ENCODE measurements at places on chromosomes 3 and 15.
A peak's percentile ranks its signal among the peaks of the same experiment; 100 is the strongest.

DNA sequence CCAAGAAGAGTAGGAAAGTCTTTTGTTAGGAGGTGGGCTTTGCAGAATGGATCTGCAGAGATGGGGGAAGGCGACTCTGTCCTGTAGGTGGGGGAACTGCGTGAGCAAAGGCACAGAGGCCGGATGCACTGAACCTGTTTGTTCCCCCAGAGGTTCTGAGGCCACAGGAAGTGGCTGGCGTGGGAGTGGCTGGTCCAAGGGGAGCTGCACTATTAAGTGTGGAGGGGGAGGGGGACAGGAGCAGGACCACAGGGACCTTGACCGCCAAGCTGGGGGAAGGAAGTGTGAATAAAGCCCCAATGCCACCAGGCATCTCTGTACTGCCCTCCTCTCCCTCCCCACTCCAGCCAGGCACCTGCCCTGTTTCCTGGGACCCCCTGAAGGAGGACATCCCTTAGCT is 51.8 kb downstream of the CYP11A1 start:
- DNase-seq, result peak; percentile 17

GRCh38 chr3:13185737-13186434 is 112.7 kb upstream of the IQSEC1 start:
- no peak for DNase-seq

DNA sequence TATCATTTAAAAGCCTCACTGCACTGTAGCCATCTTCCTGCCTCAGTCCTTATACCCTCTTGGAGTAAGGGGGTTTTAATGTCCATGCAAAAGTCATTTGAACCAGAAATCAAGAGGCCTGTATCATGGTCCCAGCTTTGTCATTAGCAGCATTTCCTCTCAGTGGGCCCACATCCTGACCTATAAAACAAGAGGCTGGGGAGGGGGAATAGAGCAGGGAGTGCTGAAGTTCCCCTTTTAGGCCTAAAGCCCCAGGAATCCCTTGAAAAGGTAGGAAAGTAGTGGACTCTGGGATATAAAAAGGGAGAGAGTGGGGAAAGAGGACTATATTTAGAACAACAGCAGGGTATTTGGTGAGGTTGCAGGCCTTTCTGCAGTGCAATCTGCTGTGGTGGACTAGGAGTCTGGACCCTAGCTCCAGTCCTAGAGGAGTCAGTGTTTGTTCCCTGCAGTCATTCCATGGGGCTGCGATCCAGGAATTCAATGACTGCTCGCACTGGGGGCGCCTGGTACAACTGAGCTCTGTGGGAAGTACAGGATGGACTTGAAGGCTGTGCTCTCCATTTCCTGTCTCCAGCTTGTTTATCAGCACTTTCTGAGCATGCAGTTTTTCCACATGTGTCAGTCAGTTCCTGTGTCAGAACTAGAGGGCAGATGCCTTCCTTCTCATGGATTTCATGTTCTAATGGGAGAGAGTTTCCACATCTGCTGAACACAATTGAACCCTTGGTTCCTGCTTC is 46.8 kb downstream of the PDHB start:
- peak; percentile 4 for DNase-seq

DNA sequence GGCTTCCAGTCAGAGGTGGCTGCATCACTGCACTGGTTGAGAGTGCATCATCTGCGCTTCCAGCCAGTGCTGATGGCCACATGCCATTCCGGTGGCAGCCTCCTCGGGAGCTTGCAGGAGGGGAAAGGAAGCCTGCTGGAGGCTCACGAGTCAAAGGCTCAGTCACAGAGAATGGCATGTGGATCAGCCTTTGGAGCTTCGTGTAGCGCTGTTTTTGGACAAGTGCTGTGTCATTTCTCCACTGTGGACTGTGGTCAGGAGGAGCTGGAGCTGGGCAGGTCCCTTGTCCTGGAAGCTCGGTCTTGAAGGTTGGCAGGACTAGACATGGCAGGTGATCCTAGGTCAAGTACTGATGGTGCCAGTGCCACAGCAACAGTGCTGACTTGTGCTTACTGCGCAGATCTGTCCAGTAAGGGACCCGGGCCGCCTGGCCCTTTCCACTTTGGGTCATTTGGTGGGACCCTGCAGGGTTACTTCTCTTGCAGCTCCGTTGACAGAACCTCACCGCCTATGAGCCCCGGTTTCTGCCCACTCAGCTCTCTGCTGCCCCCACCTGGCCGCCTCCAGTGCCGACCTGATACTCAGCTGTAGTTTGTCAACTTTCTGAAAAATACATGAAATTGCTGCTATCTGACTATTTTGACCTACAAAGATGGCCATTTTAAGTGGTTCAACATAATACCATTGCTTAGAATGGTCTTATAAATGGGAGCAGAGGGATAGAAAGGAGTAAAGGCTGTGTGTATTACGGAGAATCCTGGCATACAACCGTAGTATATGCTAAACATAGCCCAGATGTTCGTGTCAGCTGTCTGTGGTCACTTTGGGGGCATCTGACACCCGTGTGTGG is 27.6 kb upstream of the TRPM1 start:
- peak; percentile 63 for DNase-seq

GRCh38 chr3:354432-354831 is 157.9 kb downstream of the CHL1 start:
- DNase-seq, result peak; percentile 44

DNA sequence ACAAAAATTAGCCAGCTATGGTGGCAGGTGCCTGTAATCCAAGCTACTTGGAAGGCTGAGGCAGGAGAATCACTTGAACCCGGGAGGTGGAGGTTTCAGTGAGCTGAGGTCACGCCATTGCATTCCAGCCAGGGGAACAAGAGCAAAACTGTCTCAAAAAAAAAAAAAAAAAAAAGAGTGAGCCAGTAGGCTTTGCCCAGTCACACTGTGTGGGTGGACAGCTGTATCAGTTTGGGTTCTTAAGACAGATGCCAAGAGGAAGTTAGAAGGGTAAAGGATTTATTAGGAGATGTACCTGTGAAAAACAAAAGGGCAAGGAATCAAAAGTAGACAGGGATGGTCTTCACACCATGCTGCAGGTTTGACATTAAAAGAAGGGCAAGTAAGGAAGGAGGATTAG is 86.1 kb upstream of the CGNL1 start:
- DNase-seq, result no peak

DNA sequence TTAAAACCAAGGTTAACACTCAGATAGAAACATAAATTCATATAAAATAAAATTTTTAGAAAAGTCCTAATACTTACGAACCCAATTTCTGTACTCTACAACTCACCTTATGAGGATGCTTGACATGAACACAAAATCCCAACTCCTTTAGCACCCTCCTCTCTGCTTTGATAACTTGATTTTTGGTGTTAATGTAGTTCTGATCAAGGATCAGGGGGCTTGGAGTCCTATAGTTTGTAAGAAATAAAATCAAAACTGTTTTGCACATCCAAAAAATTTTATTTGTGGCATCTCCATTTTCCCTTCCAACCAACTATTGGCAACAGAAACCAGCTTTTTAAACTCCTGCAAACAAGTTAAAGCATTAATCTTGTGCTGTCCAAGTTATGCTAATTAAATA is 7.0 kb downstream of the CCNL1 start:
- DNase-seq, result no peak

- DNase-seq, result peak; percentile 67
These were observed 292.4 kb upstream of the NR2F2 start for GRCh38 chr15:96038131-96038530.

- DNase-seq, result no peak
These were observed 453.2 kb upstream of the CDIN1 start for GRCh38 chr15:36126194-36126593.

DNA sequence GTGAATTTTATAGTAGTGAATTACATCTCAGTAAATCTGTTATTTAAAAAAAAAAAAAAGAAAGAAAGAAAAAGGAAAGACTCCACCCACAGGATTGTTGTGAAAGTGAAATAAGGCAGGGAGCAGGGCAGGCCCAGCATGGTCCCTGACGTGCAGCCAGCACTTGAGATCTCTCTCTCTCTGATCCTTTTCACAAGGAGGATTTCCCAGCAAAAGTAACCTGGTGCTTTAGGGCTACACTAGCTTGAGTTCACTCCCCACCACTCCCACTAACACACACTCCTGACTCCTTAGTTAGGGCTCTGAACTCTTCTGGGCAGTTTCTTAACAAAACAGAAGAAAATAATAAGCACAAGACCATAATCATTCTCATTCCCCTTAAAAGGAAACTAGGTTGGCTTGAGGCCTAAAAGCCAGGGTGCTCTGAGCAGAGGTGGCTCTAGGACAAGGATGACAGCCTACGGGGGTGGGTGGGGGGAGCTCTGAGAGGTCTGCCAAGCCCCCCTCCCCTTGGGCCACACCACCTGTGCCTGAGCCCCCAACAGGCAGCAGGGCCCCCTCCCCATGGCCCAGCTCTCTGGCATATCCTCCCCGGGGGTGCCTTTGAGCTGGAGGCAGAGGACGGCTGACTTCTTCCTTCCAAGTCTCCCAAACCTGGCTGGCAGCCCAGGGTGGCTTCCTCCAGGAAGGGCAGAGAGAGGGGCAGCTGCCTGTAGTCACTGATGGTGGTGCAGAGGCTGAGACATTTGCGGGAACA is 856 bp downstream of the TMEM40 start:
- DNase-seq, result no peak

DNA sequence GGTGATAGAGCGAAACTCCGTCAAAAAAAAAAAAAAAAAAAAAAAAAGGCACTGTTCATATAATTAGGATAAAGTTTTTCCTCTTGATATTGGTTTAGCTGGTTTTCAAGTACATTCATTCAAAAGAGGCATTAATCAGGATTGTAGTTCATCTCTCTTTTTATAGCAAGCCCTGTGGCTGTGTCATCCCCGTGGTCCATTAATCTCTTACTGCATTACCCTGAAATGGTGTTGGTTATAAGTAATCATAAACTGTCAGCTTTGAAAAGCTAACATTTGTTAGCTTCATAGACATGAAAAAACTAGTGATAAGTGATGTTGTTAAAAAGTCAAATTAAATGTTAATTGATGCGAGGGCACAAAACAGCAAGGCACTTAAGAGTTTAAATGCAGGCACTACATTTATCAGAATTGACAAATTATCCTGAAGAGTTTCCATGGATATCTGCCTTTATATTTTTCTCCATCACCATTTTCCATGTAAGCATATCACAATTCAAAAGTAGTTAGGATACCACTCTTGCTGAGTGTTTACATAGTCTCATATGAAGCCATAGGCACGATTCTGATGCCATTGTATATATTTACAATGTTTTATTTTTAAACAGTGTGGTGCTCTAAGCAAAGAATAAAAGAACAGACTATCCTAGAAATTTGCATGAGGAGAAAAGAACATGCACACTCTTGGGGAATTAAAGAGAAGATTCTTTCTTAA is 193.1 kb downstream of the OTOL1 start:
- DNase-seq, result no peak

DNA sequence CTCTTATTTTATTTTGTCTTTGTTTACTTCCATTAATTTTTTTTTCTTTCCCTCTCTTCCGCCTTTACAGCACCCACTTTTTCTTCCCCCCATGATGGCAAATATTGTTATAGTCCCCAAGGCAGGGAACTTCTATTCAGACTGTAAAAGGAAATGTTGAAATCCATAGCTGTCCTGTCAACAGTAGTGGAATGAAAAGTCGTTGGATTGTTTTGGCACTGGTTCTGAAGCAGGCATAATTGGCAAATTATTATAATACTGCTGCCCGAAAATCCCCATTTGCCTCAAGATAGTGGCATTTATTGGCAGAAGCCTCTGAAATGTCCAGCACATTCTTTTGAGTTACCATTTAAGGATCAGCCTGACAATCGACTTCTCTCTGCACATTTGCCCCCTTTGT is 150.6 kb downstream of the TPRG1 start:
- DNase-seq, result no peak

GRCh38 chr3:10781981-10782380 is 34.0 kb upstream of the SLC6A11 start:
- DNase-seq, result no peak

DNA sequence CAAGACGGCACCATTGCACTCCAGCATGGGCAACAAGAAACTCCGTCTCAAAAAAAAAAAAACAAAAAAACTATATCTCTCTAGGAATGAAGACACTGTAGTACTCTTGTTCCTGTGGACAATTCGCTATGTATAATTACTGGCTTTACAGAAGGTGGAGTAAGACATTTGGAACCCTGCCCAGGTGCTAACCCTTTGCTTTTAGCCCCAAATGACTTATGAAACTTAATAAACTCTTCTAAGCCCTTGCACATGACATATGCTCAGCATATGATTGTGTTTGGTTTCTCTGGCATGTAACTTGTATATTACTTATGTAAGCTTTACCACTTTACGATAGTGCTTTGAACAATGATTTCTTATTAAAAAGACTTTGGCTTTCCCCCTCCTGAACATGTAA is 27.3 kb upstream of the PRTG start:
- DNase-seq, result no peak

- no peak for DNase-seq
These were observed 44.6 kb downstream of the SLC6A20 start for GRCh38 chr3:45751537-45752242.

- no peak for DNase-seq
These were observed 48.3 kb downstream of the GABRB3 start for GRCh38 chr15:26724381-26725150.

DNA sequence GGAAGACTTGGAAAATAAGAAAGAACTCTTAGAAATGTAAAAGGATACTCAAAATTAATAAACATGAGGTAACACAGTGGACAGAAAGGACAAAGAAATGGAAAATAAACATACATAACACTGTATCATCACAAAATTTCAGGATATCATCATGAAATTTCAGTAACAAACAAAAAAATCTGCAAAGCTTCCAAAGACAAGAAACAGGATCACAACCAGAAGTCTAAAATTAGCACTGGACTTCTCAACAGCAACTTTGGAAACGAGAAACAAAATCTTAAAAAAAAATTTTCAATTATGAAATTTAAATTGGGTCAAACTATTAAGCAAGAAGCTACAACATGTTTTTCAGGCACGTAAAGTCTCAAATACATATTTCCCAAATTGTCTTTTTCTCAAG is 238.8 kb downstream of the STAG1 start:
- DNase-seq, result no peak

GRCh38 chr15:90855139-90855538 is 13.2 kb upstream of the FURIN start:
- DNase-seq, result peak; percentile 65

DNA sequence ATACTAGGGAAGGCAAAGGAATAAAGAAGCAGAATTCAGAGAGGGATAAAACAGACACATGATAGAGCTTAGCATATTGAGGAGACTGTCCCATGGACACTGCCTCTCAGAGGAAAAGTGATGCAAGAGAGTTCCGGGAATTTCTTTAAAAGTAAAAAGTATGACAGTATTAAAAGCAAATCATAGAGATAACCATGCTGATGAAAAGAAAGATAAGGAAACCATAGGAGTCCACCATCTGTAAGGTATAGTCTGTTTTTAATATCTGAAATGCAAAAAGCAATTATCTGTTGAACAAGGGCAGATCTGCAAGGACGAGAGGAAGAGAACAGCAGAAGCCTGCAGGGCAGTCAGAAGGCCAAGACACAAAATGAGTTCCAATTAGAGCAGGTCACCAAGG is 495.9 kb upstream of the GOLIM4 start:
- DNase-seq, result no peak

DNA sequence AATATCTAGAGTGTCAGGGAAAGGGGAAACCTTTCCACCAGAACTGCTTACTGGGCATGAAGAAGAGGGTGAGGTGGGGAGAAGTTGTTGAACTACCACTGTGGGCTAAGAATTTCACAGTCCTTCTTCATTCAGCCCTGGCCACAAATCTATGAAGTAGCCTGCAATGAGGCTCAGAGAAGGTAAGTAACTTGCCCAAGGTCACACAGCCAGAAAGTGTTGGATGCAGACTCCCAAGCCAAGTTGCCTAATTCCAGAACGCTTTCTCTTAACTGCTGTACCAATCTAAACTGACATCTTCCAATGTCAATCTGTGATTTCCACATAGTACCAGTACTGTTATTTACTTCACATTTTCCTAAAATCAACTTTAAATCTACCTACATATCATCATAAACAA is 2.1 kb downstream of the CYP1A1 start:
- no peak for DNase-seq

- DNase-seq, result no peak
These were observed 83.3 kb downstream of the SNRK start for GRCh38 chr3:43369404-43370292.
